WTC11 (cell line): ENCODE measurements at places on chromosomes 13 and 19.

DNA sequence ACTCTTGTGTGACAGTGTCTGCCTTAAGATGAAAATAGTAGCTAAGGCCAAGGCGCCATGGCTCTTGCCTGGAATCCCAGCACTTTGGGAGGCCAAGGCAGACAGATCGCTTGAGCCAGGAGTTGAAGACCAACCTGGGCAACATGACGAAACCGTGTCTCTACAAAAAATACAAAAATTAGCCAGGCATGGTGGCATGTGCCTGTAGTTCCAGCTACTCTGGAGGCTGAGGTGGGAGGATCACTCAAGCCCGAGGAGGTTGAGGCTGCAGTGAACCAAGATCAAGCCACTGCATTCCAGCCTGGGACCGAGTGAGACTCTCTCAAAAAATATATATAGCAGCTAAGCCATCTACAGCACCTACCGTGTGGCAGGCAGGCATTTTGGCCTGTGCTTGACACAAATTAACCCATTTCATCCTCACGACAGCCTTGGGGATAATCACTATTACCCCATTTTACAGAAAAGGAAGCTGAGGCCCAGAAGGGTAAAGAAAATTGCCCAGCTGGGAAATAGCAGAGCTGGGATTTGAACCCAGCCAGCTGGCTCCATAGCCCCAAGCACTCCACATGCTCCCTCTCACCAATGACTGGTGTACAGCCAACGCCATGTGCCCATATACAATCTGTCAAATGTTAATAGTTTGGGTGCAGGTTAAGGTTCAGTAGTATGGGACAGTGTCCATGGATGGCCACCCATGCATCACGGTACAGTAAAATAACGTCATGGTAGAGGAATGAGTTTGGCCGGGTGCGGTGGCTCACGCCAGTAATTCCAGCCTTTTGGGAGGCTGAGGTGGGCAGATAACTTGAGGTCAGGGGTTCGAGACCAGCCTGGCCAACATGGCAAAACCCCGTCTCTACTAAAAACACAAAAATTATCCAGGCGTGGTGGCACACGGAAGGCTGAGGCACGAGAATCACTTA, 3.1 kb downstream of the SLC1A5 start:
- H3K4me3 ChIP-seq = peak overlapping the region; percentile 95
- DNase-seq = no peak
- H3K4me1 ChIP-seq = peaks cover 45% of the 10 kb centered on the region
- peaks cover 16% of the 10 kb centered on the region for H3K27me3 ChIP-seq

DNA sequence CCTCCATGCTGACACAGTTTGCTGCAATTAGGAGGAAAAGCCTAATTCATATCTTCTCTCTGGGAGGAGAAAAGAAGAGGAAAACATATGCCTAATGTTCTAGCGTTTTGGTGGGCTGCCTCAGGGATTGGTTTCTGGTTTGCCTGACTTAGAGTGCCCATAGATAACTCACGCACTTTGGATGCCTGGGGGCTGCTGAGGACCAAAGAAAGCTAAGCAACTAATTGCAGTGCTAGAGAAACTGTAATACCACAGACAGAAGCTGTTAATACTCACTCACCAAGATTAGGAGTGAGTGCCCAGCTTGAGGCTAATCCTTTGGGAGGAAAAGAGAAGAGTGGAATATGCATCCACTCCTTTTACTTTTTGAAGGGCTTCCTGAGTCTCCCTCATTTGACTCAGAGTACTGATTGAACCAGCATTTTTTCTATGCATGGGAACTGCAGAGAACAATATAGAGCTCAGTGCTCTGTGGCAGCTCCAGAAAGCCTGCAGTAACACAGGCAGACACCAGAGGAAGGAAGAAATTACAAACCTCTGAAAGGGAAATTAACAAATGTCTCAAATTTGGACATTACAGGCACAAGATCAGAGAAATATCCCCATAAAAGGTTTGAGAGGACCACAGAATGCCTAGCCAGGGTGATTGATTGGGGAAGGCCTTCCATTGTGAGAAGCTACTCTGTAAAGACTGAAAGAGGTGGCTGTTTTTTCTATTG, 666.4 kb downstream of the OLFM4 start:
- H3K4me1 ChIP-seq = peaks cover 33% of the 10 kb centered on the region
- H3K27me3 ChIP-seq = peaks cover 4% of the 10 kb centered on the region; the same call in 1 of the 2 replicates

- peaks cover 3% of the 10 kb centered on the region; the same call in 1 of the 2 replicates for H3K36me3 ChIP-seq
- H3K4me1 ChIP-seq = peaks cover 5% of the 10 kb centered on the region
- H3K27me3 ChIP-seq = no peaks in the 10 kb centered on the region
- no peak for DNase-seq
- H3K4me3 ChIP-seq = no peak overlapping the region
Observed at GRCh38 chr19:31459430-31459829, 110.2 kb upstream of the TSHZ3 start.

GRCh38 chr13:110310541-110311442, 3.7 kb downstream of the COL4A2 start:
- H3K27ac ChIP-seq = no peak overlapping the region; the same call in 1 of the 2 replicates
- DNase-seq = no peak
- no peak overlapping the region for H3K4me3 ChIP-seq
- peaks cover 18% of the 10 kb centered on the region for H3K4me1 ChIP-seq

DNA sequence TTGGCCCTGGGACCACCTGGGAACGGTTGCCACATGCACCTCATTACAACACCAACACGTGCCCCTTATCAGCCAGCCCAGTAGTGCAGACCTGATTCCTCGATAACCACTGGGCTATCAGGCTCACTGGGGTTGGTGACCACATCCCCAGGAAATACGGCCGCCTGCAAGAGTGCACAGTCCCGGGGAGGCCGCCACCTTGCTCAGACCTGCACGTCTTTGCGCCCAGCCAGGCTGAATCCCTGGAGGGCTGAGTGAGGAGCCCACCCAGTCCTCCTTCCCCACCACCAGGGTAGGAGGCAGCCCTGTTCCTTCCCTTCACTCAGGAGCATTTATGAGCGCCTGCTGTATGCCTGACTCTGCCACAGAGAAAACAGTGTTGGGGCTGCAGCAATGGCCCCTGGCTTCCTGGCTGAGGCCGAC, 67.8 kb downstream of the CEBPG start:
- H3K4me1 ChIP-seq = no peaks in the 10 kb centered on the region
- DNase-seq = no peak
- no peaks in the 10 kb centered on the region for H3K36me3 ChIP-seq
- no peak overlapping the region for H3K27ac ChIP-seq
